ENCODE measurements at places on chromosomes 7 and 10.

DNA sequence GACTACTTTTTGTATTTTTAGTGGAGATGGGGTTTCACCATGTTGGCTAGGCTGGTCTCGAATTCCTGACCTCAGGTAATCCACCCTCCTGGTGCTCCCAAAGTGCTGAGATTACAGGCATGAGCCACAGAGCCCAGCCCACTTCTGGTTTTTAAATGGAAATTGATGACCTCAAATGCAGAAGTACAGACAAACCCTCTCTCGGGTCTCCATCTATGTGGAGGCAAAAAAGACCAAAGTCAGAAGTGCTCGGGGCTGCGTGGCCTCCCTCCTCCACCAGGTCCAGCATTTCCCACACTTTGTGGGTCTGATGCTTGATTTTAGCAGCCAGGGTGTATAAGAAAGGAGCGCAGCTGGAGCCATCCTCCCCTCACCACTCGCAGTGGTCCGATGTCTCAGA, 187.3 kb upstream of the AUTS2 start:
- DNase-seq: no peak

DNA sequence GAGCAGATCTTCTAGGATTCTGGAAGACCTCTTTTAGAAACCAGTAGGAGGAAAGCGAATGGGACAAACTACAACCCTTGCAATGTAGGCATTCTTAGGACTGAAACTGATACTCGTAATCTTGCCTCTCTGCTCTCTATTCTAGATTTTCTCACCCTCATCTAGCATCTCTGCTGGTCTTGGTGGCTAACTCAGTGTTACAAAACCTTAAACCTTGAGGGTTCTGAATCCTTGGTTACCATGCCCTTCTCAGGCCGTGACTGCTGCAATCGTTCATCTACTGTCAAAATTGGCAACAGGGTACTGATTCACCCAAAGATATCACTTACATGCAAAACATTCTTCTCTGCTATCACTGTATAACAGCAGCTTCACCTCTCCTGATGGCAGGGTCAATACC, 55.2 kb downstream of the SAMD9 start:
- DNase-seq: no peak

GRCh38 chr7:47647181-47647917, 65.4 kb upstream of the TNS3 start:
- no peak for DNase-seq

GRCh38 chr10:52769966-52770365, 2.6 kb downstream of the MBL2 start:
- DNase-seq: no peak

GRCh38 chr10:80524190-80524909, 13.4 kb upstream of the SH2D4B start:
- DNase-seq: no peak

- no peak for DNase-seq
Measured at GRCh38 chr7:102842284-102842683, 70.5 kb upstream of the LRRC17 start.

DNA sequence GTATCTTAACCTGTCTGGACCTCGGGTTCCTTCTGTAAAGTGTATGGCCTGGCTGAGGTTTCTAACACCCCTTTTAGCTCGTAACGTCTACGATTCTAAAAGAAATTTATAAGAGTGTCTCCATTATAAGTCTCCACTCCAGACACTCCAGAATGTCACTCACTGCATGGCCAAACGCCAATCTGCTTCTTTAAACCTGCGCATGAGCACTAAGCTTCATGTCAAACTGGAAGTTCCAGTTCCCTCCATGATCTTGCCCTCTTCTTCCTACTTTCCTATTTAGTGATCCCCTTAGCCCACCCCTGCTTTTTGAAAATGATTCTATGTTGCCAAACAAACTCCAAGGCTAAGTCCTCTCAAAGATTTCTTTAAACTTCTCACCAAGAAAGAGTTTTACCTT, 241.4 kb upstream of the NPVF start:
- no peak for DNase-seq

DNA sequence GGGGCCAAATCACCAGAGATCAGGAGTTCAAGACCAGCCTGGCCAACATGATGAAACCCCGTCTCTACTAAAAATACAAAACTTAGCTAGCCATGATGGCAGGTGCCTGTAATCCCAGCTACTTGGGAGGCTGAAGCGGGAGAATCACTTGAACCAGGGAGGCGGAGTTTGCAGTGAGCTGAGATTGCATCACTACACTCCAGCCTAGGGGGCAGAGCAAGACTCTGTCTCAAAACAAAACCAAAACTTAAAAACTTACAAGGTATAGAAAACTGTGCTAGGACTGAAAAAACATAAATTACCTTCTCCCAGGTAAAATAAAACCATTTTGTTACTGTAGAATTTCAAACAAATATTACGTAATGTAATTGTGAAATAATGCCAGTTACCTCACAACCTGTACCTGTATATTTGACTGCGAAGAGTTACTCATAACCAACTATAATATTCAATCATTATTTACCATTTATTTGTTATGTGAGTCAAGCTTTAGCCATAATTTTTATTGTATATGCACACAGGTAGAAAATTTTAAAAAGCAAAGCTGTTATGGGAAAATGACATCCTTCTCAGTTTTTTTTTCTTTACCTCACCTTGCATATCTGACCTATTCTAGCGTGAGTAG, 180.9 kb downstream of the SEMA3A start:
- no peak for DNase-seq

- no peak for DNase-seq
Measured at GRCh38 chr7:66682350-66683093, 53.8 kb downstream of the KCTD7 start.

- no peak for DNase-seq
Measured at GRCh38 chr10:122168598-122169394, 102.3 kb upstream of the BTBD16 start.

- DNase-seq: no peak
Measured at GRCh38 chr10:124083740-124084397, 9.5 kb downstream of the CHST15 start.

GRCh38 chr10:124119946-124120345, 26.5 kb upstream of the CHST15 start:
- DNase-seq: no peak

DNA sequence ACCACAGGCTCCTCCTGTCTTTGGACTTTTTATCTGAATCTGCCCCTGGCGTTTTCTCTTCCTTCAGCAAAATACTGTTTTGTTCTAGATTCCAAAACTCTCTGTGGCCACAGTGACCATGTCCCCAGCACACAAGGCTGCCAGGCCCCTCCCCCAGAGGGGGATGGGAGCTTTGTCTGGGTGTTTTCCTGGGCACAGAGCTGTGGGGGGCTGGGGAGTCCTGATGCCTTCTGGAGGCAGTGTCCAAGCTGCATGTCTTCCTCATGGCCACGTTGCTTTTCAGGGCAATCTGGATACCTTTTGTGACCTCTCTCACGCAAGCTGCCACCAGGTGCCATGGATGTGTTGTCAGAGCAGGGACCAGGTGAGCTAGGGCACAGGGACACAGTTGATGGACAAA, 26.2 kb downstream of the ANTXRL start:
- no peak for DNase-seq

GRCh38 chr10:121765204-121765603, 162.6 kb downstream of the ATE1 start:
- DNase-seq: no peak

GRCh38 chr7:135650831-135651573, 11.3 kb upstream of the STMP1 start:
- no peak for DNase-seq

DNA sequence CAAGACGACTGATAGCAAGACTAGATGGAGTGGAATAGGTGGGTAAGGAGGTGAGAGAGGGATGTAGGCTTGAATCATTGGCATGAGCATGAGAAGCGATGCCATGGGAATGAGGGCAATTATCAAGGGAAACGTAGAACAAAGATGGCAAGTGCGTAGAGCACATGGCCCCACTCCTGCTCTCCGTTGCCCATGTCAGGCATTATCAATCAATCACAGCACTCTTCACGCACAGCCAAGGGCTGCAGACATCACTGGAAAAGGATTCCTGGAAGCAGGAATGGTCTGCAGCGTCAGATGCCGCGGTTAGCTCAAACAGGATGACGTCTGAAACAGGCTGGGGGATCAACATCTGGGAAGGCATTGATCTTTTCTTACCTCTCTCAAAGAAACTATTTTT, 25.6 kb upstream of the GALNTL5 start:
- DNase-seq: no peak

GRCh38 chr7:159116581-159117339, 27.9 kb downstream of the VIPR2 start:
- DNase-seq: no peak

DNA sequence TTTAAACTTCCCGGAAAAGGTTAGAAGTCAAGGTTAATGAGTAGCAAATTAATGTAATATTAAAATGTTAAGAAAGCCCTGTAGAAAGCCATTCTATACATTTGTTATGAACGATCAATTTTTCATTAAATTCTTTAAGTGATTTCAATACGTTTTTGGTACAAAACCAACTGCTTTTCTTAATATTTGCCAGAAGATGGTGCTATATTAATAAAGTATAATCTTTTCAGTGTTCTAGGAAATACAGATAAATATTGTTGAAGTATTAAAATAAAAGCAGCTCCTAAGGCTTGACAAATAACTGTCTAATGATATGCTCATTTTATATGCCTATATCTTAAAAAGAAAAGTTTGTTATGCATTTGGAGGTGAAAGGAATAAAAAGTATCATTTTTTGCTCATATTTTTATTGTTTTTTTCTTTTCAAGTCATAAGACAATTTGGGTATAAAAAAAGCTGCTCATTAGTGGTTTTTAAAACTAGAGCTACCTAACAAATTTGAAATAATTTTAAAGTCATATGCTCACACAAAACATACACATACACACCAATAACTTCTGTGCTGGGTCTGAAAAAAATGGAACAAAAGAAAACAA, 130.3 kb upstream of the POT1 start:
- no peak for DNase-seq

GRCh38 chr10:100826661-100826982, 81.2 kb downstream of the PAX2 start:
- DNase-seq: no peak

GRCh38 chr10:76885816-76886215, 751.8 kb downstream of the KCNMA1 start:
- no peak for DNase-seq

- no peak for DNase-seq
Measured at GRCh38 chr7:102897856-102898531, 14.8 kb upstream of the LRRC17 start.

- no peak for DNase-seq
Measured at GRCh38 chr7:115864082-115864481, 166.5 kb downstream of the TFEC start.

GRCh38 chr10:85864173-85864549, 502.4 kb downstream of the GRID1 start:
- DNase-seq: no peak

DNA sequence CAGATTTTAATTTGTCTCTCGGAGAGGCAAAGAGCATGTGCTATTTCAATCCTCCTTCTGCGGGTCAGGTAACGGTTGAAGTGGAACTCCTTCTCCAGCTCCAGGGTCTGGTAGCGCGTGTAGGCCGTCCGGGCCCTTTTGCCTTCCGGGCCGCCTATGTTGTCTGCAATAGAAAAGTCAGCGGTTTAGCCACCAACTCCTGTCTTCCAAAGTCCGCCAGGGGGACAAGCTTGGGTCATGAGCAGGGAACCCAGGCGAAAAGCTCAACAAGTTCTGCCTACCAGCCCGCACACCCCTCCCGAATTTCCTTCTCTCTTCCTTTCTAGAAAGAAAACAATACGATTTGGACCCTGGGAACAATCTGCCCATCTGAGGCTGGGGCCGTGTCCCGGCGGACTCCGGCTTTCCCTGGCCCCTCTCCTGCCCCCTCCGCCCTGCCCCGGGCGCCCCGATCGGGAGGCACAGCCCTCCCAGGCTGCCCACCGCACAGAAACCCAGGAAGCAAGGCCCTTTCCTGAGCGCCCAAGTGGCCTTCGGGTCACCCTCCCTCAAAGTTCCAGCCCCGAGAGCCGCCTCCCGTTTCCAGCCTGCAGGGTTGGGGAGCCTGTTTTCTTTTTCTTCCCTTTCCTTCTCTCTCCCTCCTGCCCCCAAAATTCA, 1.4 kb downstream of the HOXA5 start:
- no peak for DNase-seq

- DNase-seq: no peak
Measured at GRCh38 chr10:127587668-127588365, 38.7 kb downstream of the NPS start.

- DNase-seq: no peak
Measured at GRCh38 chr10:124072106-124072505, 21.3 kb downstream of the CHST15 start.
